Caco-2 (cell line): ENCODE measurements at places on chromosomes 11 and 22. TPM values are rescaled to one million over a fixed set of nuclear protein-coding genes. Genes with fewer than 3 reads are reported as not detected.

GRCh38 chr22:24805790-24806662 lies at the start of gene SGSM1:
Gene SGSM1 (plus strand): TSS chr22:24806211. CDS start chr22:24806326, 115 bp downstream.
- no peak within 1 kb of the TSS for H3K27ac ChIP-seq
- peak within 1 kb of the TSS; percentile 85 for H3K4me3 ChIP-seq
- DNase-seq, result peak; percentile 87
- H3K27me3 ChIP-seq, result no peaks in the 10 kb centered on the region
- H3K36me3 ChIP-seq, result no peaks in the 10 kb centered on the region
- peaks cover 24% of the 10 kb centered on the region for H3K4me1 ChIP-seq

DNA sequence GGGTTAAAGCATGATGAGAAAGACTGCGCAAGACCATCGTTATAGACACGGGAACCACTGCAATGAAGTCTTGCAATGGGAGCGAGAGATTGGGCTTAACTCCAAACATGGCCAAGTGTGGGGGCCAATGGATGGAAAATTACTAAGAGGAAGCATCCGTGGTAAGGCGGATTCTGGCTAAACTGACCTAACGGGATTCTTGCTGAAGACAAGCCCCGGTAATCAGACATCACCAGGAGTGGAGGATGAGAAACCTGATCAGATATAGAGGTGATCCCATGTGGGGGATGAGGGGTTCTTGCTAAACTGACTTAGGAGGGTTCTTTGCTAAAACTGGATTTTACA lies 5.8 kb upstream of the SYNGR1 start:
- no peaks in the 10 kb centered on the region for H3K27me3 ChIP-seq
- no peaks in the 10 kb centered on the region for H3K36me3 ChIP-seq
- peaks cover 10% of the 10 kb centered on the region for H3K4me1 ChIP-seq
- no peak overlapping the region for H3K4me3 ChIP-seq
- H3K27ac ChIP-seq, result peak overlapping the region; percentile 53

NXPE2 gene
- not detected in 2 replicates for total RNA-seq

OR10A5 gene
- total RNA-seq, result not detected in 2 replicates
